ENCODE measurements at places on chromosomes 3 and 15.
A peak's percentile ranks its signal among the peaks of the same experiment; 100 is the strongest.

DNA sequence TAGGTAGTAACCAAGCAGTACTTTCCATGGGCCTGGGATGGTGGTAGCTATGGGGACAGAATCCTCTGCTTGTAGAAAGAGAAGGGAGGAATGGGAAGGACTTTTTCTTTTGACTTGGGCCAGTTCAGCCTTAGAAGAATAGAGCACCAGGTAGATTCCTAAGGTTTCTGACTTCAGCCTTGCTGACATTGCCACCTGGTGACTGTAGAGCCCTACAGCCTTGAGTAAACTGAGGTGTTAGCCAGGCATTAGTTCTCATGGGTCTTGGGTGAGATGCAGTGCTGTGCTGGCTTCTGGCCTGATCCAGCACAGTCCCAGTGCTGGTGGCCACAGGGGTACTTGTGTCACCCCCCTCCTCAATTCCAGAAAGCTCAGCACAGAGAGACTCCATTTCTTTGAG, 171.1 kb downstream of the ZBBX start:
- no peak for DNase-seq

GRCh38 chr3:13546667-13547171, 2.2 kb upstream of the FBLN2 start:
- DNase-seq, result no peak

- DNase-seq, result no peak
These were observed 26.3 kb downstream of the DPH6 start for GRCh38 chr15:35519541-35520149.

DNA sequence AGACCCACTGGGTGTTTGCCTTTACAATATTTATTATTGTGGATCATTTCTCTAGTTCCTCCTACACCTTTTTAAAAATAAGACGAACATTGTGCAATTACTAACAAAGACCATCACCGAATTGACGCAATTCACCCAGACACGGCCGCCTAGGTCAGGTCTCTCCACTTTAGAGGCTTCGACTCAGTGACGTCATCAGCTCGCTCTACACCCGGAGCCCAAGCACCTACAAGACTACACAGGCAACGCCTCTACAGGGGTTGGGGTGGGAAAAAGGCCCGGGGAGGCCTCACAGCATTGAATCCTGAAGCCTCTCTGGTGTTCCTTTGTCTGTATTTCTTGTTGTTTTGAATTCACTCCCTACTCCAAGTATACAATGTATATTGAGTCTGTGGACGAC, 16.6 kb downstream of the ZIC4 start:
- DNase-seq, result no peak

- no peak for DNase-seq
These were observed 39.6 kb downstream of the SLCO2A1 start for GRCh38 chr3:133989936-133990702.

- DNase-seq, result peak; percentile 68
These were observed at the start of gene VGLL3 for GRCh38 chr3:86990734-86991481. Gene VGLL3 (minus strand): TSS chr3:86991149. CDS start chr3:86990743, 406 bp downstream.

DNA sequence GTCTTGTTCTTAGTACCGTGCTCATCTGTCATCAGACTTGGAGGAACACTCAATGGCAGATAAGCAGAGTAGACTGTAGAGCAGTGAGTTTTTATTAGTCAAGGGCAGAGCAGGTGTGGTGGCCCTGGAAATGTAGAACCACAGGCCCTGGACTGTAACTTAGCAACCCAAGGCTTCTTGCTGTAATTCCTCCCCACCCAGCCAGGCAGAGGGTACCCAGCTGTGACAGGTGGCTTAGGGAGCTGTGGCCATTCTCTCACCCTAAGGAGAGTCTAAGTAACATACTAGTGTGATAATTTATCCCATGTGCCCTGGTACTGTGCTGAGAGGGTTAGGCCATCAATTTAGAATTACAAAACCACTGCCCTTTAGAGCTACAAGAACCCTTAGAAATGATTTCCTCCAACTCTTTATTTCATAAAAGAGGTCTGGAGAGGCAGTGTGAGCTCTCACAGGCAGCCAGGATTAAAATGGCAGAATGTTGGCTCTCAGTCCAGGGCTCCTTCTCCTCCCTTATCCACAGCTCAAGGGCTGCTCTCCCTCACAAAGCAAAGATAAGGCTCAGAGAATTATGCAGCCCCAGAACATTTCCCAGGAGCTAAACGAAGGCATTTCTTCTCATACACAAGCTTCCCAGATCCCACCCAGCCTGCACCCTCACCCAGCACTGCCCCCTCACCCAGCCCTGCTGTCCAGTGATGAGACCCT, 3.0 kb downstream of the POMGNT2 start:
- no peak for DNase-seq

GRCh38 chr15:93180656-93181055, 91.6 kb upstream of the RGMA start:
- DNase-seq, result no peak

- DNase-seq, result no peak
These were observed 171.2 kb upstream of the WNT5A start for GRCh38 chr3:55658270-55658669.

GRCh38 chr3:53264718-53265117, 8.9 kb upstream of the TKT start:
- DNase-seq, result no peak

DNA sequence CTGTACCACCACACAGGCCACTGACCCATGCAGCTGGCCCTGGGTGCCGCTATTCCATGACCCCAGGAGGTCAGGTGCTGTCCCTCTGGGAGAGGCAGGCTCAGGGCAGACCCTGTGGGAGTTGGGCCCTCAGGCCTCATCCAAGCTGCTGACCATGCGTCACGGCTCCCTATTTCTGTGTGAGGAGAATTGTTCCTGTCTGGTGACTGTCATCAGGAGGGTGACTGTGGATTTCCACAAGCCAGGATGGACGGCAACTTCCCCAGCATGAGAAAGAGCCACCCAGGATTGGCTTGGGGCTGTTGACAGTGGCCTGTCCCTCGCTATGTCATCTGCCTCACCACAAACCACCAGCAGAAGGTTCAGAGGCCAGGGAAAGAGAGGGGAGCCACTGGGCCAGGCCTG, 41.4 kb downstream of the ZDHHC19 start:
- no peak for DNase-seq

- no peak for DNase-seq
These were observed 150.9 kb downstream of the RPLP1 start for GRCh38 chr15:69603369-69604071.

DNA sequence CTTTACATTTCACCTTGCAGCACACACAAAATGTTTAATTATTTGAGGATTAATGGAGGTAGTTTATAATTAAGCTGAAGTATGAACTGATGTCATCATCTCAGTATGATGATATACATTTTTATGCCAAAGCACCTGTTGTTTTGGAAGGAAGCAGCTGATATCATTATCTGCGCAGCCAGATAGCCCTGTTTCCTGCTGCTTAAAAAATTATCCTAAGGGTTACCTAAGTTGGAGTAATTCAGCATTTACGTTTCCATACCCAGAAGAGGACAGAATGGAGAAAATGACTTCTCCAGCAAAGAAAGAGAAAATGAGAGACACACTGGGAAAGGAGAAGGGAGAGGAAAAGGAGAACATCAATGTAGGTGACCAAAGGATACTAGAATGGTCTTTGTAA, 370.3 kb upstream of the PLSCR5 start:
- no peak for DNase-seq

- DNase-seq, result no peak
These were observed 596.0 kb downstream of the NTRK3 start for GRCh38 chr15:87660251-87661129.

DNA sequence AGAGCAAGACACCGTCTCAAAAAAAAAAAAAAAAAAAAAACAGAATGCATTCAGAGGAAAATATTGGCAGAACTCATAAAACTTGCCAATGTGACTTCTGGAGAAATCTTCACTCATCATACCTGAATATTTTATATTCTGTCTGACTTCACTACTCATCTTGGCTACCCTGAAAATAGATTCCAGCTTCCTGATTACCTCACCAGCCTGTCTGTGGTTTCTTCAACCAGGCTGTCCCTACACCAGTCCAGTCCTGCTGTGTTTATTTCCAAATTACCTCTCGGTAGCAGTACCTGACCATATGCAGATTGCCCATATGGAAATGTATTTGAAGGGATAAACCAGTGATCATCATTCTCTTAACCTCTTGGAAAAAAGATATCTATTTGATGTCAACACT, 9.3 kb upstream of the P3H2 start:
- DNase-seq, result no peak

- no peak for DNase-seq
These were observed 67.8 kb upstream of the CHRNB4 start for GRCh38 chr15:78708713-78709260.

DNA sequence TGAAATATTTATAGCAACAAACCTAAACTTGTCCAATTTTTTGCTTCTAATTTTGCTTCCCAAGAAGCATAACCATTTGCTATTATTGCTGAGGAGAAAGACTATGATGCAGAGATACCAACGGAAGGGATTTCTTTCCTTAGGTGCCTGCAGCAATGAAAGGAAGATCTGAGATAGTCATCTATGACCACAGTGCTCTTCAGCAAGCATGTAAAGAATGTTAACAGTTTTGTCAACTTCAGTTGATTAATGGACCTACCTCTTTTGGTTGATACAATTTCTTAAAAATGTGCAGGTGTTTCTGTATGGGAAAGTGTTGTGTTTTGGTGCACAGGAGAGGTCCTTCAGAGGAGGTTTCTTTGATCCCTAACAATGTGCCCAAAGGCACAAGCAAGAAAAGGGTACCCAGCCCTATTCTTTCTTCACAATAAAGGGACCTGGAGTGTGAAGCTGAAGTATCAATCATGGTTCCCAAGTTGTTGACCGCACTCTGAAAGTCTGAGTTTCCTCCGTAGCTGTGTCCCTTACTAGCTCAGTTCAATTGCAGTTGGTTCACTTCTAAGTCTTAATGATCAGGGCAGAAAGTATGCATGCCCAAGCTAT, 307.7 kb upstream of the KCNH8 start:
- no peak for DNase-seq

- no peak for DNase-seq
These were observed 52.9 kb upstream of the ICE2 start for GRCh38 chr15:60531801-60532200.

- DNase-seq, result no peak
These were observed 68.5 kb upstream of the CCDC54 start for GRCh38 chr3:107308716-107309115.

DNA sequence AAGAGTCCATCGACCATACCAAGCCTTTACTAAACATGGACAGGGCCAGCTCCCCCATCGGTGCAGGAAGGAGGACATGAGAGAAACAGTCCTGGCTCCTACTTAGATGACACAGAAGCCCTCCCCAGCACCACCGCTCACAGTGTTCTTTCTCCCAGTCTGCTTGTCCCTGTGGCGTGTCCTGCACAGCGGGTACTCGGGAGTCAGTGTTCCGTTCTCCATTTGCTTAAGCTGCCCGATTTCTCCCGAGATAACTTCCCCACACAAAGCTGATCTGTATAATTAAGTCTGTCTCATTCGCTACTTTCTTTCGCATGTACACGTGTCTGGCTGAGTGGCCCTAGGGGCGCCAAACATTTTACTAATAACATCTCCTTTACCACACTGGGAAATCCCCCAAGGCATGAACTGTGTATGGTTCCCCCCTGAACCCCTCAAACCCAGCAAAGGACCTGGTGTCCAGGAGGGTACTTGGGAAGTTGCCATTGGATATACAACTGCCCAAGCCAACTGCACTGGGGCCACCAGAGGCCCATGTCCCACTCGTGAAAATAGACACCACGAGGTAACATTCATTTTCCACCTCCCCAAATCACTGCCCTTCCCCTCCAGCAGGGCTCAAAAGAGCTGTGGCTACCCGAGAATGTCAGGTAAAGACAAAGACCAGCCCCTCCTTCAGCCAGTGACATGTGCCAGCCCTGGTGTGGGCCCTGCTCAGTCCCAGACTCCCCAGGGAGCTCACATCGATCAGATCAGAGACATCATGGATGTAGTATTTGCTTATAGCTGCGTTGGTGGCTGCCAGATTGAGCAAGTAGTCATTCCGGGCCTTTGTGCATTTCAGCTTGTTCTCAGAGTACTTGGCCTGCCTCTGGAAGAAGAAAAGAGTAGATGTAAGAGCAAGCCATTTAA, 96.5 kb upstream of the RAD18 start:
- no peak for DNase-seq

DNA sequence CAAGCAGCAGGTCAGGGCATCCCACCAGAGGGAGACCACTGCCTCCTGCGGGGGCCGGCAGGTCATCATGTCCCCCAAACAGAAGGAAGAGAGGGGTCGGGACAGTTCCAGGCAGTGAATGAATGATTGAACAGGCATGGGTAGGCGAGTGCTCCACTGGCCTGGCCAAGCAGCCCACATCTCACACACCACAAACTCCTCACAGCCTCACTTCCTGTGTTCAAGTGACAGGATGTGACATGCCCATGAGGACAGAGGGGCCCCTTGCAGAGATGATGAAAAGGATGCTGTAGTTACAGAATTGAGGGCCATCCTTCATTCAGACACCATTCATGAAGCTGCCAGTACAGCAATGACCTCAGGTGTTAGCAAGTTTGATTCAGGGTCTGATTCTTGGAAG, 3.7 kb downstream of the IQSEC1 start:
- DNase-seq, result no peak

- DNase-seq, result no peak
These were observed 17.4 kb downstream of the CEP63 start for GRCh38 chr3:134503266-134503665.

- no peak for DNase-seq
These were observed 8.2 kb downstream of the RTP3 start for GRCh38 chr3:46505953-46506352.

DNA sequence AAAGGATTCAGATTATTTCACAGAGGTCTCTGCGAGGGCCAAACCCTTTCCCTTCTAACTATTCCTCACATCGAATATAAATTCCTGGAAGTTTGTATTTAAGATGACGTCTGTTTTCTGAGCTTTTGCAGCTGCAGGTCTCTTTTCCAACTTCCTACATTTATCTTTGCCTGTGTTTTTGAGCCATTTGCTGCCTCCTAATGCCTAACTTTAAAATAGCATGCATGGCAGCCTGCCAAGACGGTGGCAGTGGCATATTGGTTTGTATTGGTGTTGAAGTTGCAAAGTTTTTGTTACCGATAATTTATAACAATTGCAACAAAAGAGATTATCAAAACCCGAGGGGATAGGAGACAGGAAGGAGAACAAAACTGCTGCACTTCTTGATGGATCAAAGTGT, 187.1 kb upstream of the DNAJC19 start:
- DNase-seq, result no peak

DNA sequence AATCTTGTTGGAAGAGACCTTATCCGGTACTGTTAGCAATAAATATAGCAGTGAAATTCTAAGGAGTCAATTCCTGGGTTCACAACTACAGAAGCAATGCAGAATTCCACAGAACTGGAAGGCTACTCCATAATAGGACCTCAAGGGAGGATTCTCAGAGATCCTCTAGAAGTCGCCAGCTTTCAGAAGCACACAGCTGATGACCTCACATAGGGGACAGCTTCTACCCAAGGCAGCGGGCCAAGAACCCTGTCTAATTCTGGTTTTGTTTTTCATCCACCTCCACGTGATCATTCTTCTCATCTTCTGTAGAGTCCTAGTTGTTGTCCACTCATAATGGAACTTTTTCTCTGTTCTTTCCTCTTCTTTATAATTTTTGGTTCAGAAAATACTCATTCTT, 99.4 kb downstream of the ERC2 start:
- DNase-seq, result no peak

Data from progenitor cell of endocrine pancreas (in vitro differentiated cells).